Stimulated activated CD8-positive, alpha-beta memory T cell treated with anti-CD3 and anti-CD28 coated beads, Interleukin-12 subunit alpha, Interleukin-12 subunit beta, amount 100 ng/mL, for 1 hour (primary cell): ENCODE measurements at places on chromosomes 2 and 18.

DNA sequence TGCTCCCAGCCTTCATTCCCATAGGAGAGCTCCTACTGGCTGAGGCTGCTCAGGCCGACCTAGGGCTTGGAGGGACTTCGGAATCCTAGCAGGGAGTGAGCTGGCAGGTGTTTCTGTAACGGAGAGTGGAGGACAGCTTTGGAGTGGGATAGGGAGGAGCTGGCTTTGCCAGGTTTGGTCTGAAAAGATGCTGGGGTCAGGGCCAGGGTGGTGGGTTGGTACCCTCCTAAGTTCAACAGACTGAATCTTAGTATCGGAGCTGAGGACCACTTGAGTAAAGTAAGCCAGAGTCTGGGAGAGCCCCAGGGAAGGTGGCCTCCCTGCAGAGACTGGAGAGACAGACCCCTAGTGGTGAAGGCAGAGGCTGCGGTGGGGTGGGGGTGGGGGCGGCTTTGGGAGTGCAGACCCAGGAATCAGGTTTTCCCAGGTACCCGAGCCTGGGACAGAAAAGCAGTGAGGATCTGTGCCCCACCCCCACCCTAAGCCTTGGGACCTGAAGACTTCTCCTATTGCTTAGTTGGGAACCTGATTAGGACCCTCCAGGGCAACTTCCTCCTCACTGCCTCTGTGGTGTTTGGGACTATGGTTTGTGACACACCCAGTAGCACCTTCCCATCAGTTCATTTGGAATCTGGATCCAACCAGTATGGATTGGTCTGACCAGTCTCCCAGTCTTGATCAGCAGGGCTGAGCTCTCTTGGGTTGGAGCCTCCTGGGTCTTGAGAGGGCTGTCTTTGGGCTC is 3.0 kb downstream of the CNNM4 start:
- no peak for DNase-seq

- no peak for DNase-seq
These were observed 154.9 kb downstream of the LNPK start for GRCh38 chr2:175847128-175847527.

DNA sequence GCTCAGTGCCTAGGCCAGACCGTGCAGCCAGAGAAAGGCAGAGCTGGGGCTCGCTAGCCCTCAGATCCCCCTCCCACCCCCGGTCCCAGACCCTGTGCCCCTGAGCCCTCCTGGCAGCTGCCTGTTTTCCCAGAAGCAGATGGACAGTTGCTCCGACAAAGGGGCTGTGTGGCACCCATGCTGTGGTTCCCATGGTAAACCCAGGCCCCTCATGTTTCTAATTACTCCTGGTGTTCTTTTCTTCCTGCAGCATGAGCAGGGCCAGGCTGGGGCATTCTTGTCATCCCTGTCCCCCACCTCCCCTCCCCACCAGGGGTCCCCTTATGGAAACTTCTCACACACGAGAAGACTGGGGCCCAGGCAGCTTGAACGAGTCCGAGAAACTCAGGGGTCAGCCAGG is 269.6 kb downstream of the HAUS1 start:
- DNase-seq: no peak

- no peak for DNase-seq
These were observed 167.4 kb downstream of the PTGR3 start for GRCh38 chr18:75041586-75041985.

- no peak for DNase-seq
These were observed 186.2 kb downstream of the SNTG2 start for GRCh38 chr2:1136846-1137245.

GRCh38 chr2:184125867-184126266 is 472.5 kb upstream of the ZNF804A start:
- DNase-seq: no peak

GRCh38 chr18:4578449-4578848 is 123.3 kb upstream of the DLGAP1 start:
- DNase-seq: no peak

GRCh38 chr2:222671259-222672067 is at the start of gene MOGAT1:
Gene MOGAT1 (plus strand): TSS chr2:222671658. CDS start chr2:222671786, 128 bp downstream.
- no peak for DNase-seq
